Iris pigment epithelial cell (primary cell): ENCODE measurements at places on chromosomes 12 and 14.

DNA sequence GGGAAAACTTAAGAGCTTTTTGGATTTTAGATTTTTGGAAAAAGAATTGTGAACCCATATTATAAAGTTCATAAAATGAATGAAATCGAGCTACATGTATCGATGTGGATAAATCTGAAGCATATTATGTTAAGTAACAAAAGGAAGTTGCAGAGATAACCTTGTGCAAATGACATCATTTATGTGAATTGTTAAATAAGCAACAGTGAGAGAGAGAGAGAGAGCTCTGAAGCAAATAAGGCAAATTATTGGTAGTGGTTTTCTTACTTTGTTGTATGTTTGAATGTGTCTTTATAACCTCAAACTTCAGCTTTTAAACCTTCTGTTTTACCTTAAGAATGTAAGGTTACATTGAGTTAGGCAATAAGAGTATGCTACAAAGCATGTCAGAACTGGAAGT lies 78.8 kb downstream of the ERC1 start:
- no peak for DNase-seq

GRCh38 chr14:64915797-64916196 lies 1.5 kb downstream of the CHURC1 start:
- DNase-seq: no peak

DNA sequence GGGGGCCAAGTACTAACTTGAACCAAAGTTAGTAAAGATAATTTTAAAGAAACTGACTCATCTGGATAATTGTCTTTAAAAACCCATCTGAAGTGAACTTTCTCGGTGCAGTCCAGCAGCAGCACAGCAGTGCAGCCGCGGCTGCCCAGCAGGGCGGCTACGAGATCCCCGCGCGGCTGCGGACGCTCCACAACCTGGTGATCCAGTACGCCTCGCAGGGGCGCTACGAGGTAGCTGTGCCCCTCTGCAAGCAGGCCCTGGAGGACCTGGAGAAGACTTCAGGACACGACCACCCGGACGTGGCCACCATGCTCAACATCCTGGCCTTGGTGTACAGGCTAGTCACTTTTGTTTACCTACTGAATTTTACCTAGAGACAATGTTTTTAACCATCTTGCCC lies 33.6 kb downstream of the KLC1 start:
- DNase-seq: no peak

DNA sequence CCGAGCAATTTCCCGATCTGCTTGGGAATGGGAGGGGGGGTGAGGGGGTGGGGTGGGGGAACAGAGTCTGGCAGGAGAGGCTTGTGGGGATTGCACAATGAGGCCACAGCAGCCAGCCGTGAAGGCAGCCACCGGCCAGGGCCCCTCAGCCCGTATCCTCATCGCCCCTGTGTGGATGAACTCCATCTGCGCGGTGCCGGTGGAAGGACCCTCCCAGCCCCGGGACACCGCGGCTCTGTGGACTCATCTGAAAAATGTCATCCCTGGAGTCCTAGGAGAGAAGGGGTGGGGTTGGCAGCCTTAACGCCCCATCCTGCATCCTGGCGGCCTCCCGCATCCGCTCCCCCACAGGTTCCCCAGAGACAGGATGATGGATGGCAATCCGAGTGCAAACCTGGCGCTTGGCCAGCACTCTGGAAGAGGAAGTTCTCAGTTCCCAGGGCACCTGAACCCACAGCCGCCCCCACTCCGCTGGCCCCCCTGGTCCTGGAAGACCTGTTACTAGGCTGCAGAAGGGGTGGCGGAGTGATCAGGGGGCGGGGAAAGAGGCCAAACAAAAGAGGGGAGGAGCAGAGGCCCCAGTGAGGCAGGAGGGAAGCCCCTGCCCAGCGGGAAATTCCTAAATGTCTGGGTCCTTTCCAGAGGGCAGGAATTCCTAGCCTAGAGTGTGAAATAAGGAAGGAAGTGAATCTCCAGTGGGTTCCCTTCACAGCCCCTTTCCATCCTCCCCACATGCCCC lies 1.2 kb upstream of the TNFAIP2 start:
- no peak for DNase-seq

GRCh38 chr12:50505675-50506530 lies 1.1 kb downstream of the DIP2B start:
- no peak for DNase-seq

DNA sequence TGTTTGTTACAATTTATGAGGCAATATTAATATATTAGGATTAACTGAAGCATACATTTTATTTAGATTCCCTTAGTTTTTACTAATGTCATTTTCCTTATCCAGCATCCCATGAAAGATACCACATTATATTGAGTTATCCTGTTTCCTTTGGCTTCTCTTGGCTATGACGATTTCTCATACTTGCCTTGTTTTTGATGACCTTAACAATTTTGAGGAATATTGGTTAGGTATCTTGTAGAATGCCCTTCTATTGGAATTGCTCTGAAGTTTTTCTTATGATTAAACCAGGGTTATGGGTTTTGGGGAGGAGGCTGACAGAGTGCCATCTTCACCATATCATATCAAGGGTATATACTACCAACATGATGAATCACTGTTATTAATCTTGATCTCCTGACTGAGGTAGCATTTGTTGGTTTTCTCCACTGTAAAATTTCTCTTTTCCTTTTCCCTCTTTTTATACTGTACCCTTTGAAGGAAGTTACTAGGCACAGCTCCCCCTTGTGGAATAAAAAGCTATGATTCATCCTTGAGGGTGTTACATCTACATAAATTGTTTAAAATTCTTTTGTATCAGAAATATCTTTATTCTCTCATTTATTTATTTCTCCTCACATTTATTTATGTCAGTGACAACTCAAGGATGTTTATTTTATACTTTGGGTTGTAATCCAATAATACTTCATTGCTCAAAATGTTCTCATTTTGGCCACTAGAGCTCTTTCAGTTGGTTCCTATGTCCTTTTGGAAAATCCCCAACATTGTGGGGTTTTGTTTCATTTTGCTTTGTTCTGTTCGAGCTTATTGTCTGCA lies 239.0 kb downstream of the SLC16A7 start:
- peak; percentile 47 for DNase-seq
